NCI-H2171 (cell line): ENCODE measurements at places on chromosomes 11 and 22.
A peak's percentile ranks its signal among the peaks of the same experiment; 100 is the strongest.

- DNase-seq = no peak
Measured at GRCh38 chr11:83836065-83836464, 549.9 kb upstream of the CCDC90B start.

DNA sequence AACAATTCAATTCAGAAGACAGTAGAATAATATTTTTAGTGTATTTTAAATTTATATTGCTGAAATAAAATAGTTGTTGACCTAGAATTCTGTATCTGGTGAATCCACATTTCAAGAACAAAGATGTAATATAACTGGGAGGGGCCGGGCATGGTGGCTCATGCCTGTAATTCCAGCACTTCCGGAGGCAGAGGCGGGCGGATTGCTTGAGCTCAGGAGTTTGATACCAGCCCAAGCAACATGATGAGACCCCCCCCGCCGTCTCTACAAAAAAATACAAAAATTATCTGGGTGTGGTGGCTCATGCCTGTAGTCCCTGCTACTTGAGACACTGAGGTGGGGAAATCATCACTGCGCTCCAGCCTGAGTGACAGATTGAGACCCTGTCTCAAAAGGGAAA lies 72.6 kb downstream of the CD82 start:
- DNase-seq = no peak

GRCh38 chr11:124865902-124866851 lies 945 bp downstream of the ROBO3 start:
- DNase-seq = peak; percentile 7

DNA sequence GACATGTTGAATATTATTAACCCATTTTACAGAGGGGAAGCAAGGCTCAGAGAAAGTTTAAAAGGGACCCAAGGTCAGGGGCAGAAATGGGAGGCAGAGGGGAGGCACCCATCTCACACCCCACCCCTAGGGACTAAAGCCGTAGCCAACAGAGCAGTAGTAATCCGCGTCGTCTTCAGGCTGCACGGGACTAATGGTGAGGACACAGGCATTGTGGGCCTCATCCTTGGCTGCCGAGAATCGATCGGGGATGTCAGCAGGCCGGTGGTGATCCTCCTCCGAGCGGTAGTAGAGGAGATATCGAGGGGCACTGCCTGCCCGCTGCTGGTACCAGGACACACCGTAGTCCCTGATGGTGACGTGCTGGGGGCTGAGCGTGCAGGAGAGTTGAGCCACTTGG lies 1.5 kb downstream of the VPREB3 start:
- DNase-seq = no peak

GRCh38 chr22:34841331-34841771 lies 224.6 kb upstream of the ISX start:
- no peak for DNase-seq

- no peak for DNase-seq
Measured at GRCh38 chr11:28964811-28965210, 856.6 kb downstream of the METTL15 start.

DNA sequence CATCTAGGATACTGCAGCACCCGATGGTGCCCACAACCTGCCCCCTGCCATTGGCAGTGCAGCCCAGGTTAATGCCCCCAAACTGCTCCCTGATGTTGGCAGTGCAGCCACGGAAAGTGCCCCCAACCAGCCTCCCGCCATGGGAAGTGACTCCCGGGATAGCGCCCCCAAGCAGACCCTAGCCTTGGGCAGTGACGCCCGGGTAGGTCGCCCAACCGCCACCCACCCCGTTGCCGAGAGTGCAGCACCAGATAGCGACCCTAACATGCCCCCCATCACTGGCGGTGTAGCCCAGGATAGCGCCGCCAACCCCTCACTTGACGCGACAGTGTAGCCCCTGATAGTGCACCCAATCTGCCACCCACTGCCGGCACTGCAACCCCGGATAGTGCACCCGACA lies 38.5 kb downstream of the C22orf42 start:
- DNase-seq = no peak

GRCh38 chr11:6992026-6992425 lies 28.1 kb downstream of the ZNF214 start:
- no peak for DNase-seq

GRCh38 chr11:29063630-29064361 lies 953.0 kb downstream of the KCNA4 start:
- no peak for DNase-seq

DNA sequence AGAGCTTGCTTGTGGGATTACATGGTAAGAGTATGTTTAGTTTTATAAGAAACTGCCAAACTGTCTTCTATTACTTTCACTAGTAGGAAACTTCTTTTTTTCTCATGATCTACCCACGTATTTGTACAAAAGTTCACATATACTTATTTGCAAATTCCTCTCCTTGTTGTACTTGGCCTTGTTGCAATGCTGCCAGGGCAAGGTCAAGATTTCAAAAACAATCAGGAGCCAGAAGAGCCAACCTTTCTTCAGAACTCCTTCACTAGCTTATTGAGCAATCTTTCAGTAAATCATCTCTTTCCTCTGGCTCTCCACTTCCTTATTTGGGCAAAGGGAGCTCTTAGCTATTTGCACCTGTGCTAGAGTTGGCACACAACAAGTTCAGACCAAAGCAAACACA lies 9.7 kb downstream of the SRSF8 start:
- DNase-seq = no peak

- DNase-seq = no peak
Measured at GRCh38 chr11:120054016-120054752, 83.7 kb downstream of the TRIM29 start.

DNA sequence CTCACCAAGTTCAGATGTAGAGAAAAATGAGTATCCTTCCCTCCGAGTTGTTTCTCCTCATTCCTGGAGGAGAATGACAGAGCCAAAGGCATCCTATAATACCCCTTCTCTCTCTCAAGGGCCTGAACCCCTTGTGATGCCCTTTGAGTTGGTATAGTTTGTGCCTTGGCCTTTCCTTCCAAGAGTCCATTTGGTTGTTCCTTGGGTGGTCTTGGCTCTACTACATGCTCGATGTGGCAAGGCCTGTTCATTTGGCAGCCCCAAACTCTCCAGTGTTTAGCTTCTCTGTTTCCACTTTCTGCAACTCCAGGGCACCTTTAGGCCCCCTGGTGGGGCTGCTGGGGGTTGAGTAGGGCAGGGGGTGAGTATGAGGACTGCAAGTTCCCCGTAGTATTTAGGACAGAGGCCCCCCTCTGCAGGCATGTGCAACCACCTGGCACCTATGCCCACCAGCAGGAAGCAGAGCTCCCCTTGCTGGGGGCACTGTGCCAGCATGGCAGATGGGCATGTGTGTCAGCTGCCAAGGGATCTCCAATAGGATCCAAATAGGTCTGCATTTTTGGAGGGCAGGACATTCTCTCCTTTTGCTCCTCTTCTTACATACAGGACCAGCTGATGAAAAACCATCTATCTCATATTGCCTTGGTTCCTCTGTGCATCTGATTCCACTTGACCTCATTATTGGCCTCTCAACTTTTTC lies 217.2 kb upstream of the CADM1 start:
- DNase-seq = peak; percentile 74

GRCh38 chr22:50151571-50152537 lies 18.7 kb upstream of the PANX2 start:
- no peak for DNase-seq

GRCh38 chr11:134950692-134951304 lies 538.8 kb upstream of the B3GAT1 start:
- no peak for DNase-seq

DNA sequence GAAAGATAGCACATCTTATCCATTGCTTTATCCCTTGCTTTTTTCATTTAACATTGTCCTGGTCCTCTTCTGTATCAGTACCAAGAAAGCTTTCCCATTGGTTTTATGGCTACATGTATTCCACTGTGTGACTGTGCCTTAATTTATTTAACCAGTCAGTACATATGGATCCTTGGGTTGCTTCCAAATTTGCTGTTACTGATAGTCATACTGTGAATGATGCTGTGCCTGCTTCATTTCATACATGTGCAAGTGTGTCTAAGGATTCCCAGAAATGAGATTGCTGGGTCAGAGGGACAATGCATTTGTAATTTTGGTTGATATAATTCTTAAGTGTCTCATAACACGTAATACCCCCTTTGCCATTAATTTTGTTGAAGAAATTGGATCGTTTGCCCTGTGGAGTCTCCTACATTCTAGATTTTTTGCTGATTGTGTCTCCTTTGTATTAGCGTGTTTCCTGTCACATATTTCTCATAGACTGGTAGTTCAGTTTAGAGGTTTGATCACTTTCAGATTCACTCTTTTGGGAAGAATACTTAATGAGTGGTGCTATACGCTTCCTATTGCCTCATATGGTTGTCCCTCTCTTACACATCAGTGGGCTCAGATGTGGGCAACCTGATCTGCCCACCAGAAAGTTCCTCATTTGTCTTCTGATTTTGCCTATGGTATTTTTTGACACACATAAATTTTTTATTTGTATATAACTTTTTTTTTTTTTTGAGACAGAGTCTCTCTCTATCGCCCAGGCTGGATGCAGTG lies 35.3 kb downstream of the MYBPC3 start:
- no peak for DNase-seq

- no peak for DNase-seq
Measured at GRCh38 chr22:42883121-42883520, 26.0 kb upstream of the ARFGAP3 start.

DNA sequence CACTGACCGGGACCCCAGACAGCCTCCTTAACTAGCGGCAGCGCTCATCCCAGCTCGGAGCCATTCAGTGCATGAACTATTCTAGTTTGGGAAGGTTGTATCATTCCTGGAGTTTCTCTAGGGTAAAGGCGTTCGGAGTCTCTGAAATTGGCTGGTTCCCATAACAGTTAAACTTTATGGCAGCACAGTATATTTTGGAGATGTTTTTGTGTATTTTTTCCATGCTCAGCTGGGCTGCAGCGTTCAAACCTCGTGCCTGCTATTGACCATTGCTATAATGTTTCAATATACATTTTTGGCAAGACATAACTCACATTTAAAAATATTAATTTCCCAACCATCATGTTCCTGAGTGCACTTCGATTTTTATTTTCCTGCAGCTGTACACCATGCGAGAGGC lies 169.7 kb downstream of the ST3GAL4 start:
- no peak for DNase-seq

DNA sequence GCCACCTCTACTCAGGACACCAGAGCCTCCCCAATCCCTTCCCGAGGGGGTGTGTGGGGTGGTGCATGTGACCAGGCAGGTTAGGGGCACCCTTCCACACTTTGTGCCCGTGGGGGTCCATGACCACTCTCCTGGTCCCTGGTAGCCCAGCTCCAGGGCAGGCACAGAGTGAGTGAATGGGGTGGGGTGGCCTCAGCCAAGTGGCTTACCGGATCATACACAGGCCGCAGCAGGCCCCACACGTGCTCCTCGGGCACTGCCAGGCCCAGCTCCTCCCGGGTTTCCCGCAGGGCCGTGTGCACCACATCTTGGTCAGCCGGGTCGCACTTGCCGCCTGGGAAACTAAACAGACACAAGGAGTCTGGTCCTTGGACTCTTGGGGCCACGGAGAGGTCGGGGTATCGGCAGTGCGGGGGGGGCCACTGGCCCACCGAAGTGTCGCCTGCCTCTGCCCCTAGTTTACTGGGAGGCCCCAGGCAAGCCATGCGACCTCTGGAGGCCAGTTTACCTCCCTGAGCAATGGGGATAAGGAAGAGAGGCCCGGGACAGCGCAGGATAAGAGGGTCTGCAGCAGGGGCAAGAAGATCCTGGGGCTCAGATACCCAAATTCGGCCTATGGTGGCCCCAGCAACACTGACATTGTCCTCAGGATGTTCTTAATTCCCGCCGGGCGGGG lies 889 bp downstream of the NUDT8 start:
- DNase-seq = no peak

DNA sequence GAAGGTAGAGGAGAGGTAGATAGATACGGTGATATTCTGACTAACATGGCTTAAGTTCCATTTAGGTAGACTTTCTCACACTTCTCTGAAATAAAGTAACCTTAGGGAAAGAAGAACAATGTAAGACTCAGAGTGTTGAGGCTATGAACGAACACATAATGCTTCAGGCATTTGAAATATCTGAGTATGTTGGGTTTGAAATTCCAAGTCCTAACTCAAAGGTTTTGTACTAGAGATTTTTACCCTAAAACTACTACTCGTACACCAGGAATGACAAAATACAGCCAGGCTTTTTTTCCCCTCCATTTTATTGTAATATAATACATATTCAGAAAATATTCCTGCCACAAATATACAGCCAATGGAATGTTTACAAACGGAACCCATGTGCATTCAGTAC lies 592.6 kb downstream of the ETS1 start:
- DNase-seq = no peak

- no peak for DNase-seq
Measured at GRCh38 chr11:1153951-1154493, 3.7 kb upstream of the MUC5AC start.

GRCh38 chr11:80240245-80240644 lies 799.4 kb upstream of the TENM4 start:
- DNase-seq = no peak

DNA sequence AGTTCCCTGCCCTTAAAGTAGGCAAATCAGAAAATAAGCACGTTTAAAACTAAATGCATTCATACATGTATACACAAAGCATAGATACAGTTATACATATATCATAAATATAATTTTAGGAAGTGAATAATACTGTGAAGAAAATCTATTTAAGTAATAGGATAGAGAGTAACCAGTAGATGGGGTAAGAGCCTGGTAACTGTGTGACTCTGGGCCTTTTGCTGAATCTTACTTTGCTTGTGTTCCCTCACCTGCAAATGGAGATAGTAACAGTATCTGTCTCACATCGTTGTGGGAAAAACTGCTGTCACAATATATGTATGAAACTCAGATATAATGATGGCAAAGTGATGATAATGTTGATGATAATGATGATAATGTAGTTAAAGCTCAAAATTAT lies 29.9 kb downstream of the MS4A2 start:
- DNase-seq = no peak

DNA sequence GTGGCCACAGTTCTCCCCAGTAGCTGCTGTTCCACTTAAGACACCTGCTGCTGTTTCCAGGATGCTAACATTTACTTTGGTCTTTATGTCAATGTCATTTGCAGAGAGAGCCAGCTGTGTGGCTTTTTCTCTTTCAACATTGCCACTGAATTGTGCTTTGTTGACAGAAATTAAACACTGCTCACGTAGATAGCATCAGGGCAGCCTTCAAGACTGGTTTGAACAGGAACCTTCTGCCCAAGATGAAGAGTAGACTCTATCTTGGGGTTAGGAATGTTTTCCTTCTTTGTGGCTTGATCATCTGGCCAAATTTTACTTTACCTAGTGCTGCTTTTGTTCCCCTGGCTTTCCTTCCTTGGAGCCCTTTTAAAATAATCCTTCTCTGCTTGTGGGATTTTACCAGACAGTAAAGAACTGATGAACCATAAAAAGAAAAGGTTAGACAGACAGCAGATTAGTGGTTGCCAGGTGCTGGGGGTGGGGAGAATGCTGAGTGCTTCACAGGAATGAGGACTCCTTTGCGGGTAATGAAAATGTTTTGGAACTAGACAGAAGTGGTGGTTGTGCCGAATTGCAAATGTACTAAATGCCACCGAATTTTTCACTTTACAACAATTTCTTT lies 22.7 kb upstream of the XBP1 start:
- DNase-seq = peak; percentile 70
